AG20443 (cell line): ENCODE measurements at places on chromosomes 6 and 20.

DNA sequence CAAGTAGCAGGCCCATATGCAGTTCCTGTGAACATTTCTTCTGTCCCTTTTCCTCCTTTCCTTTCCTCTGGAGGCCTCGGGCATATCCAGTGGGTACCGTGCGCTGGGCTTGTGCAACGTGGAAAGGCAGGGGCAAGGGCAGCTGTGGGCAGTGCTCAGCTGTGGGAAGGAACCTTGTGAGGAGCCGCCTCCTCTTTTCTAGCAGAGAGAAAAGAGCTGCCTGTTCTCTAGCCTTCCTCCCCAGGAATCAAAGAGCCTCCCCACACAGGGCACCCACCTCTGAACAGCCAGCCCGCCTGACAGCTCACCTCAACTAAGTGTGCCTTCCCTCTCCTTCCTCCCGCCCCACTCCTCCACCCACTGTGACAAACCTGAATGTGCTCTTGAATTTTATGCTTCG, 143.3 kb upstream of the HDDC2 start:
- no peak for DNase-seq

- no peak for DNase-seq
These were observed 5.4 kb upstream of the MAPK13 start for GRCh38 chr6:36124881-36125280.

- no peak for DNase-seq
These were observed 182.3 kb downstream of the DTNBP1 start for GRCh38 chr6:15480525-15480924.

DNA sequence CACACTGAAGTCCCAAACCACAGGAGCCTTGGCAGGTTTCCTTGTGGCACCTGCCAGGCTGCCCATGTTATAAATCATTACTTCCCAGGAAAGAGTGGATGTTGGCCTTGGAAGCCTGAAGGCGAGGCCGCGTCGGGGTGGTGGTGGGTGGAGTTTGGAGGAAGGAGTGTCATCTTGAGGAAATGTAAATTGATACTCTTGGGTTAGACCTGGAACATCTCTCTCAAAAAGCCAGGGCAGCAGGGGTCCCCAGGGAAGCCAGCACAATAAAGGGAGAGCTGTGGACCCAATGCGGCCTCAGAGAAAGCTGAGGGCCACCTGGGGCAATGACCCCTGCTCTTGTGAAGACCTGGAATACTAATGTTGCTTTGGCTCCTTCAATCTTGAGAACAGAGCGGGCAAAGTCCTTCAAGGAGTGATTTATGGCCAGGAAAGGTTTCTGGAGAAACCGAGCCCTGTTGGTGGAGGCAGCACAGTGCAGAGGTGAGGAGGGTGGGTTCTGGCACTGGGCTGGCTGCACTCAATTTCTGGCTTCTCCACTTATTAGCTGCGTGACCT, 26.3 kb upstream of the TRAF3IP2 start:
- DNase-seq, result peak; percentile 28

- DNase-seq, result no peak
These were observed 53.0 kb downstream of the TNFAIP3 start for GRCh38 chr6:137919837-137920730.

DNA sequence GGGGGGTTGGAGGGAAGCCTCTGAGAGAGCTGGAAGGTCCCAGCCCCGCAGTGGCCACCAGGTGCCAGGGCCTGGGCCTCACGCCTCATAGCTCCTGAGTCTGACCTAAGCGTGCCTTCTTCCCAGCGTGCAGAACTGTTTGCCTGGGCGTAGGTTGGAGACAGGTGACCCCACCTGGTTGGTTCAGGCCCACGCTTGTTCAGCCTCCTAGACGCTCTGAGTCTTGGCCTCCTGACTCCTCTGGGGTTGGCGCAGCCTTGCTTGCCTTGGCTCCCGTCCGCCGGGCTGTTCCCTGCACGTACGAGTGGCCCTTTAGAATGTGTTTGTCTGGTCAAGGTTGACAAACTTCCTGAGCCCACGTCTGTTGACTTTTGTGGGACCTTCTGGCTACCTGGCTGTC, 70.8 kb downstream of the EYA2 start:
- no peak for DNase-seq

DNA sequence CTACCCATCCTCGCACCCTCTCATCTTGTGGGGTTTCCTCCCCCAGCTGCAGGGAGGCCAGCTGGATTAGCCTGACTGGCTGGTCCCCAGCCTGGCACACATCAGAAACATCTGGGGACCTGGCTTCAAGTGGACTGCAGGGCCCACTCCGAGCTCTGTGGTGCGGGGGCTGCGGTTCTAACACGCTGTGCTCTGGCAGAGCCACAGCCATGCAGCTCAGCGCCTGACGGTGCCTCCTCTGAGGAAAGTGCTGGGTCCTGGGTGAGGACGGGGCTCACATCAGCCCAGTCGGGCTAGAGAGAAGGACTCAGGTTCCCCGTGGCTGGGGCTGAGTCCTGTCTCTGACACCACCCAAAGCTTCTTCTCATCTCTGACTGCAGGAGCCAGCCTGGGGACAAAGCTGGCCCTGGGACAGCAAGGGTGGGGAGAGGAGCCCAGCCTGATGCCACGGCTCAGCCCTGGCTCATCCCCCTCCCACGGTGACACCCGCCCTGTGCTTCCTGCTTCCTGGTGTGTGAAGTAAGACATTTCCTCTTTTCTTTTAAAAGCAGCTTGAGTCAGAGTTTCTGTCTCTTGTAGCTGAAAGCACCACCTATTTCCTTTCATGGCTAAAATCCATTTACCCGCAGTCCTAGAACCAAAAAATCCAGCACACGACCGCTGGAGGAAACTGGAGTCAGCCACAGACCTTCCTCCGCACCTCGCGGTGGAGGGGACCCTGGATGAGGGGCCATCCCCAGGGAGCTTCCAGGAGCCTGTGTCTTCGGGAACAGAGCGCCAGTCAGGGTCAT, 127.4 kb upstream of the AFDN start:
- peak; percentile 38 for DNase-seq

DNA sequence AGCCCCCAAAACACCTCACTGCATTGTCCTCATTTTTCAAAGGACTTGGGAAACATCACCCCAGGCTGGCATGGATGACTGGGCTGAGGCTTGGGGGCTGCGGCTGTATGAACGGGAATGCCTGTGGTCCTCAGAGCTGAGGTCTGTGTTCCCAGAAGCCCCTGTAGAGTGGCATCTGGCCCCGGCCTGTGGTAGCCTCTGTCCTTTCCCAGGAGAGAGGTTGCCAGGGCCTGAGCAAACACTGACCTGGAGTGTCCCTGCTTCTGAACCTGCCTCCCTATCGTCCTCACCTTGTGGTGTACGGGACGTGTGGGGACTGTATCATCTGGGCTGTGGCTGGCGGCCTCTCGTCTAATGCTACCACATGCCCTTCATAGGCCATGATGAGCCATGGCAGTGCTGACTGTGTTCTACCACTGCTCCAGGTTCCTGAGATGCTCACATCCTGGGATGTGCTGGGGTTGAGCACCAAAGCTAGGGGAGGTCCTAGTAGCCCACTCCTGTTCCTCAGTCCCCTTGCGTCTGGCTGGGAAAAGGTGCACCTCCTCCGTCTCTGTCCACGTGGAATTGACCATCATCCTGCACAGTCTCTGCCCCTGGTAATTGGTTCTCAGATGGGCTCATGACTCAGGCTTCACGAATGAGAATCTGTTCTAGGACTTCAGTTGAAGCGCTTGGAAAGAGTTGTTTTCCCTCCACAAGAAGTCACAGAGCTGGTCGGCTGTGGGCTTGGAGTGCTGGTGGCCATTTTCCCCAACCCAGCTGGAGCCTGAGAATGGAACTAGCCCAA, 27.6 kb downstream of the PHACTR3 start:
- DNase-seq, result no peak

- DNase-seq, result no peak
These were observed 24.5 kb upstream of the GRM4 start for GRCh38 chr6:34170346-34170745.

GRCh38 chr6:26233649-26234420, 131.2 kb upstream of the BTN3A2 start:
- peak; percentile 63 for DNase-seq

- DNase-seq, result peak; percentile 49
These were observed 16.1 kb upstream of the HINT3 start for GRCh38 chr6:125940247-125941041.

DNA sequence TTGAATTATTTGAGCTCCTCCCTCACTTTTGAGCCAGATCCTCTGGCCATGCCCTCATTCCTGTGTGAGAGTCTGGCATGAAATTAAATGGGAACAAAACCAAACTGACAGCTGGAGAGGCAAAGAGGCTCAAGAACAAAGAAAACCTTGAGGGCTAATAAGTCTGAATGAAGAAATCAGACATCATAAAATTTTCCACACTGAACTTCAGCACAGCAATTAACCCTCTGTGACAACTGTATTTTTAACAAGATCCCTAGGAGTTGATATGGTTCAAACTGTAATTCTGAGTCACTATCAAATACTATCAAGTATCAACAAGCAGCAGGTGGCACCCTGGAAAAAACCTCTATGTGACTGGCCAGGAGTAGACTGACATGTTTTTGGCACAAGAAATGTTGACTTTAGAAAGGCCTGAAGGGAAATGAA, 109.4 kb upstream of the EMILIN3 start:
- DNase-seq, result peak; percentile 81
